ENCODE measurements at places on chromosomes 12 and 14. TPM values are rescaled to one million over a fixed set of nuclear protein-coding genes. Genes with fewer than 3 reads are reported as not detected.

FAM222A gene
- total RNA-seq = 3.1 TPM

MSRB3 gene
- 45.4 TPM for total RNA-seq

DLK1 gene
- total RNA-seq = not detected

IL23A gene
- 0.32 TPM for total RNA-seq

KERA gene
- total RNA-seq = not detected

PRIMA1 gene
- not detected for total RNA-seq

PLEKHG7 gene
- not detected for total RNA-seq

PZP gene
- total RNA-seq = not detected

GLIPR1L2 gene
- total RNA-seq = not detected

ARHGEF25 gene
- 43.3 TPM for total RNA-seq

HVCN1 gene
- total RNA-seq = not detected

TROAP gene
- 12.0 TPM for total RNA-seq

ADAMTS20 gene
- total RNA-seq = not detected

MMP19 gene
- not detected for total RNA-seq

TUBA1A gene
- 654 TPM for total RNA-seq

SLCO1B3 gene
- total RNA-seq = not detected

KLRC1 gene
- not detected for total RNA-seq

TOX4 gene
- total RNA-seq = 89.9 TPM

OVCH1 gene
- not detected for total RNA-seq

RNASE12 gene
- total RNA-seq = not detected

DBX2 gene
- not detected for total RNA-seq

MGP gene
- not detected for total RNA-seq

LRR1 gene
- total RNA-seq = 30.1 TPM

RFX4 gene
- total RNA-seq = not detected

LRRC10 gene
- total RNA-seq = not detected

ADGRD1 gene
- not detected for total RNA-seq

FGF6 gene
- not detected for total RNA-seq

TAS2R31 gene
- total RNA-seq = 0.37 TPM

FBRSL1 gene
- 8.3 TPM for total RNA-seq

FAM181A gene
- total RNA-seq = not detected

EIF2S1 gene
- 225 TPM for total RNA-seq

SLC39A5 gene
- total RNA-seq = not detected

PLXNC1 gene
- not detected for total RNA-seq

CPNE6 gene
- total RNA-seq = 0.07 TPM

SLCO1B1 gene
- not detected for total RNA-seq

DYNLL1 gene
- total RNA-seq = 551 TPM

CD69 gene
- total RNA-seq = 4.1 TPM

OTUB2 gene
- 3.2 TPM for total RNA-seq

P2RX7 gene
- 1.2 TPM for total RNA-seq

SP1 gene
- 23.3 TPM for total RNA-seq

GPR84 gene
- not detected for total RNA-seq

SMCO2 gene
- total RNA-seq = not detected

SERPINA9 gene
- total RNA-seq = not detected

IL31 gene
- total RNA-seq = not detected

SLC8A3 gene
- total RNA-seq = not detected

LRFN5 gene
- total RNA-seq = not detected
